ENCODE measurements at places on chromosomes 11 and 22.

GRCh38 chr11:100640646-100641045 is 46.4 kb upstream of the ARHGAP42 start:
- peak; percentile 15 for DNase-seq

- no peak for DNase-seq
These were observed 126.7 kb upstream of the BLID start for GRCh38 chr11:122242731-122243130.

DNA sequence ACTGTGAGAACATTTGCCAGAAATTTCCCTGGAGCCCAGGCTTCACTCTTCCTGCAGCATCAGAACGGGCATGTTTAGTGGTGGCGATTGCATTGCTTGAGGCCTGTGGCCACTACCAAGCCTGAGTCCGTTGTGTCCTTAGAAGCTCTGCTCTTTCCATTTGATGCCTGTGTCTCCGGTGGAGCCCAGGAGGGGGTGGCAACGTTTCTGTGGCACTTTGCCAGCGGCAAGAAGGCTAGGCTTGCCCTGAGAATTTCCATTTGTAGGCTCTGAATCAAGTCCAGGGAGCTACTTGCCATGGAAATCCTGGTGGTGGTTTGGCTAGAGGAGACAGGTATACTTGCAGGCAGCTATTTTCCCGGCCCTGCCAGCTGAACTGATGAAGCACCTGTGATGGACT is 47.1 kb downstream of the ADAMTS8 start:
- DNase-seq = no peak

GRCh38 chr11:133606124-133606523 is 73.8 kb upstream of the OPCML start:
- no peak for DNase-seq

DNA sequence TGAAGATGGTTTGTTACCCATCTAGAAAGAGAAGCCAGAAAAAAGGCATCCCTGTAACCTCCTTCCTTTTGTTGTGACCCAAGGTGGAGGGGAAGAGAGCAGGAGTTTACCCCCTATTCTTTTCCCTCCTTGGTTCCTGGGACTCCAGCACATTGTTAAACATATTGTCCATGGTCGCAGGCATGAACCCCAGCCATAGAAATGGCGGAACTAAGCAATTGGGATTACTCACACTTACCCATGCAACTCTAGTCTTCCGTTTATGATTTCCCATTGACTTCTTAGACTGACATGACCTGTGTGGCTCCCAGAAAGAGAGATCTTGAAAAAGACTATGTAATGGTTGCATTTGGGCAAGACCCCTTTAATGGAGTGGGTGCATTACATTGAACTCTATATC is 45.4 kb downstream of the OR4C46 start:
- no peak for DNase-seq

- no peak for DNase-seq
These were observed 133.7 kb upstream of the NARS2 start for GRCh38 chr11:78708388-78708787.
